ENCODE measurements at places on chromosomes 11 and 22.

DNA sequence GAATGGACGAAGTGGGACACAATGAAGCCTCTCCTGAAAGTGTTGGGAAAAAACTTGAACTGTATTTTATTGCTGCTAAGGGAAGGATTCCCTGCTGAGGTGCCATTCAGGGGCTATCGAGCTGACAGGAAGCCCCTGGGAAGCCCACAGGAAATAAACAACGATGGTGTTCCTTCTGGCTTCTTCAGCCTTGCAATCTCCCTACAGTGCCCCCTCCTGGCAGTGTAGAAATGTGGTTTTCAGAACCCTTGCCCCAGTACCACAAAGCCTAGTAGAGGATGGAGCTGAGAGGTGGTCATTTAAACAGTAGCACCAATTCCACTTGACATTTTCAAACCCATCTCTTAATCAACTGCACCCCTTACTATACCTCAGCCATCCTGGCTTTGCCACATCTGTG lies 676.7 kb upstream of the ARHGAP42 start:
- DNase-seq: peak; percentile 6

- no peak for DNase-seq
Measured at GRCh38 chr11:104965735-104966134, 2.6 kb downstream of the CASP4 start.

- no peak for DNase-seq
Measured at GRCh38 chr22:26474682-26475081, 8.9 kb downstream of the HPS4 start.

GRCh38 chr11:71139516-71140205 lies 112.7 kb downstream of the SHANK2 start:
- DNase-seq: no peak

DNA sequence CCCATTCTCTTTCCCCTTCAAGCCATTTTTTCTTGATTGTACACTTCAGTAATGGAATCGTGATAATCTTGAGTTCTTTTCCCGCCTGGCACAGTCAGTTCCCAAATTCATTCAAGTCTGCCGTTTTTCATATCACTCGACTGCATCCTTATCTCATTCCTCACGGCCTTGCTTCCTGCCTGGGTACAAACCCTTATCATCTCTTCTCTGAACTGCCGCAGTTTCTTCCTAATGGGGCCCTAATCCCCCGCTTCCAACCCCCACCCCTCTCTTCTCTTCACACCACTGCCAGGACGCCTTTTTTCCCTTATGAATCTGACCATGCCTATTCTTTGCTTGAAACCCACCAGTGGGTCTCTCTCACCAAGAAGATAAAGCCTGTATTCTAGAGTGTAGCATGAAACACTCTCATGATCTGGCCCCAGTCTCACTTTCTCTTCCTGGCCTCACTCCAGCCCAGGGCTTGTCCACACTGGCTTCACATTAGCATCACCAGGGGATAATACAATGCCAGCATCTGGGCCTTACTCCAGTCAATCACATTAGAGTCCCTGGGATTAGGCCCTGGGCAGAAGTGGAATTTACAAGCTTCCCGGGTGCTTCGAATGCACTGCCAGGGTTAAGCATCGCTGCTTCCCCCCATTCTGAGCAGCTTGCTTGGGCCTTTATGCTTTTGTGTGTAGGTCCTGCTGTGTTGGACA lies 102.1 kb downstream of the FBXO7 start:
- DNase-seq: no peak
